HFFc6 (cell line): ENCODE measurements at places on chromosomes 5 and 9. TPM values are rescaled to one million over a fixed set of nuclear protein-coding genes. Genes with fewer than 3 reads are reported as not detected.

The GLRA1 gene
- not detected in 3 replicates for total RNA-seq

The C5orf58 gene
- not detected in 3 replicates for total RNA-seq

The FCN2 gene
- not detected in 2 replicates for total RNA-seq

DNA sequence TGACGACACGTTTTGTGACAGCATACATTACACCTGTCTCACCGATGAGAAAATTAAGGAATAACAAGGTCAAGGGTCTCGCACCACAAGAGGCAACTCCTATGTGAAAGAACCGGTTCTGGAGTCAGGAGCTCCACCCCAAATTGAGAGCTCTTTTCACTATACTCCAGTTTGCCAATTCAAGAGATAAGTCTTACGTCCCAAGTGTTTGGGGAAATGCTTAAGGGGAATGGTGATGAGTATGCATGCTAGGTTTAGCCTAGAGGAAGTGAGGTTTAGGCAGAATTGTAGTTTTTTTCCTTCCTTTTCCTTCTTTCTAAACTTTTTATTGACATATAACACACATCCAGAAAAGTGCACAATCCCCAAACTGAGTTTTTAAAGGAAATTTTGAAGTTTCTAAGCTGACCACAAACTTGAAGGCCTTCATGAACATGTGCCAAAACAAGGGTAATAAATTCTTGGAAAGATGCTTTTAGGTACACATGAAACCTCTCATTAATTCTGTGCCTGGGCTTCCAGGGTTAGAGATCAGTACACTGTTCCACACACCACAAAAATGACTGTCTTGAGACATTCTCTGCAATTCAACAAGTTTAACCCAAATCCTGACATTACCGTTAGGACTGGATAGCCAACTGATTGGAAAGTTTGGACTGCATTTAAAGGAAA, 127.6 kb upstream of the SLC1A3 start:
- no peaks in the 10 kb centered on the region for H3K4me1 ChIP-seq
- H3K27ac ChIP-seq: no peak overlapping the region
- no peak overlapping the region for H3K4me3 ChIP-seq
- peaks cover 8% of the 10 kb centered on the region for H3K27me3 ChIP-seq

- no peaks in the 10 kb centered on the region for H3K36me3 ChIP-seq
- no peak overlapping the region; the same call in 1 of the 2 replicates for H3K4me3 ChIP-seq
- no peak overlapping the region for H3K27ac ChIP-seq
- H3K4me1 ChIP-seq: peaks cover 15% of the 10 kb centered on the region
- peaks cover 66% of the 10 kb centered on the region for H3K27me3 ChIP-seq
- no peak for DNase-seq
These were observed 89.2 kb upstream of the LMX1B start for GRCh38 chr9:126524353-126525077.
